HFFc6 (cell line): ENCODE measurements at places on chromosomes 5 and 9. TPM values are rescaled to one million over a fixed set of nuclear protein-coding genes. Genes with fewer than 3 reads are reported as not detected.

The CCDC192 gene
- not detected in 2 replicates for total RNA-seq

The FGD3 gene
- not detected in 3 replicates for total RNA-seq

The HTR4 gene
- total RNA-seq, result not detected in 3 replicates

The FOXD4L3 gene
- not detected in 3 replicates for total RNA-seq

The OTP gene
- total RNA-seq, result not detected in 3 replicates

The BRD8 gene
- total RNA-seq, result 43.7 to 51.9 TPM (median 43.8 TPM) in 3 replicates

The WNK2 gene
- not detected in 3 replicates for total RNA-seq

The ANKRD31 gene
- 0.04 to 0.07 TPM in 2 of 3 replicates, not detected in the other for total RNA-seq

The QRFP gene
- total RNA-seq, result not detected in 3 replicates

The DAB2IP gene
- total RNA-seq, result 19.6 to 27.1 TPM (median 23.0 TPM) in 3 replicates

The SYK gene
- total RNA-seq, result not detected in 3 replicates

The DDX46 gene
- total RNA-seq, result 37.1 to 44.3 TPM (median 43.5 TPM) in 3 replicates

The CAVIN4 gene
- total RNA-seq, result 0.48 and 0.52 TPM in 2 replicates

The LECT2 gene
- total RNA-seq, result not detected in 3 replicates

The MCTP1 gene
- total RNA-seq, result 1.1 and 5.2 TPM in 2 replicates

The ALDOB gene
- total RNA-seq, result not detected in 3 replicates

The PCDHGA3 gene
- 1.9 to 9.1 TPM (median 7.8 TPM) in 3 replicates for total RNA-seq

The ZNF462 gene
- total RNA-seq, result 12.4 and 15.9 TPM in 2 replicates

The PCDHGC4 gene
- 0.57 to 0.74 TPM (median 0.63 TPM) in 3 replicates for total RNA-seq

The SH3RF2 gene
- total RNA-seq, result 0.53 to 1.7 TPM (median 1.7 TPM) in 3 replicates

The ARHGEF28 gene
- 7.8 to 11.1 TPM (median 8.2 TPM) in 3 replicates for total RNA-seq

The SH3GL2 gene
- not detected in 3 replicates for total RNA-seq

The NRG2 gene
- 0.12 to 0.53 TPM (median 0.18 TPM) in 3 replicates for total RNA-seq

The TRIP13 gene
- total RNA-seq, result 16.8 to 34.0 TPM (median 30.3 TPM) in 3 replicates

The MAN2A1 gene
- 33.0 to 47.5 TPM (median 47.3 TPM) in 3 replicates for total RNA-seq

The ECM2 gene
- 0.18 to 0.31 TPM (median 0.19 TPM) in 3 replicates for total RNA-seq

The F12 gene
- 0.52 to 0.87 TPM (median 0.66 TPM) in 3 replicates for total RNA-seq

The LHX6 gene
- total RNA-seq, result not detected in 3 replicates

The DEPDC1B gene
- 2.9 to 6.7 TPM (median 6.1 TPM) in 3 replicates for total RNA-seq

The LRRC19 gene
- total RNA-seq, result not detected in 3 replicates

The TRPM3 gene
- total RNA-seq, result not detected in 3 replicates

The ABCA2 gene
- total RNA-seq, result 18.3 to 34.0 TPM (median 31.1 TPM) in 3 replicates

The IFNA21 gene
- not detected in 3 replicates for total RNA-seq

The NR5A1 gene
- total RNA-seq, result not detected in 3 replicates

The CDC20B gene
- 0.07 to 0.22 TPM in 2 of 3 replicates, not detected in the other for total RNA-seq

The GMCL2 gene
- total RNA-seq, result not detected in 3 replicates

The ZNF169 gene
- total RNA-seq, result 1.4 to 1.9 TPM (median 1.8 TPM) in 3 replicates

The SLC6A3 gene
- total RNA-seq, result not detected in 3 replicates

The GPR21 gene
- not detected in 3 replicates for total RNA-seq

The CDKN2B gene
- 8.3 to 11.6 TPM (median 10.1 TPM) in 3 replicates for total RNA-seq

The SPATA31C1 gene
- total RNA-seq, result not detected in 2 replicates

The CCL27 gene
- not detected in 3 replicates for total RNA-seq

The TICAM2 gene
- 9.2 to 16.2 TPM (median 9.5 TPM) in 3 replicates for total RNA-seq

The NOXA1 gene
- total RNA-seq, result 0.09 to 0.48 TPM (median 0.37 TPM) in 3 replicates

The HMCN2 gene
- total RNA-seq, result 0.05 TPM in 1 of 3 replicates, not detected in the others

The PALM2AKAP2 gene
- 24.1 to 37.0 TPM (median 31.5 TPM) in 3 replicates for total RNA-seq

The MED7 gene
- total RNA-seq, result 9.3 and 9.8 TPM in 2 replicates

The NOTCH1 gene
- total RNA-seq, result 11.5 to 17.1 TPM (median 15.5 TPM) in 3 replicates

The FAM219A gene
- 18.7 to 23.4 TPM (median 20.5 TPM) in 3 replicates for total RNA-seq

The CYLC2 gene
- not detected in 3 replicates for total RNA-seq

The SLC45A2 gene
- total RNA-seq, result not detected in 3 replicates

The RBM22 gene
- total RNA-seq, result 32.2 to 40.2 TPM (median 36.3 TPM) in 3 replicates

The TAS2R1 gene
- total RNA-seq, result 0.19 to 0.41 TPM in 2 of 3 replicates, not detected in the other

The SLC36A2 gene
- total RNA-seq, result not detected in 2 replicates

The PPWD1 gene
- total RNA-seq, result 18.4 to 22.9 TPM (median 20.7 TPM) in 3 replicates

The MARVELD2 gene
- total RNA-seq, result not detected in 2 replicates

The ACOT12 gene
- not detected in 3 replicates for total RNA-seq

The IFNA13 gene
- not detected in 3 replicates for total RNA-seq

The PARP8 gene
- 0.71 to 4.1 TPM (median 3.4 TPM) in 3 replicates for total RNA-seq
